ENCODE measurements at places on chromosomes 5 and 9. TPM values are rescaled to one million over a fixed set of nuclear protein-coding genes. Genes with fewer than 3 reads are reported as not detected.
A peak's percentile ranks its signal among the peaks of the same experiment; 100 is the strongest.

DNA sequence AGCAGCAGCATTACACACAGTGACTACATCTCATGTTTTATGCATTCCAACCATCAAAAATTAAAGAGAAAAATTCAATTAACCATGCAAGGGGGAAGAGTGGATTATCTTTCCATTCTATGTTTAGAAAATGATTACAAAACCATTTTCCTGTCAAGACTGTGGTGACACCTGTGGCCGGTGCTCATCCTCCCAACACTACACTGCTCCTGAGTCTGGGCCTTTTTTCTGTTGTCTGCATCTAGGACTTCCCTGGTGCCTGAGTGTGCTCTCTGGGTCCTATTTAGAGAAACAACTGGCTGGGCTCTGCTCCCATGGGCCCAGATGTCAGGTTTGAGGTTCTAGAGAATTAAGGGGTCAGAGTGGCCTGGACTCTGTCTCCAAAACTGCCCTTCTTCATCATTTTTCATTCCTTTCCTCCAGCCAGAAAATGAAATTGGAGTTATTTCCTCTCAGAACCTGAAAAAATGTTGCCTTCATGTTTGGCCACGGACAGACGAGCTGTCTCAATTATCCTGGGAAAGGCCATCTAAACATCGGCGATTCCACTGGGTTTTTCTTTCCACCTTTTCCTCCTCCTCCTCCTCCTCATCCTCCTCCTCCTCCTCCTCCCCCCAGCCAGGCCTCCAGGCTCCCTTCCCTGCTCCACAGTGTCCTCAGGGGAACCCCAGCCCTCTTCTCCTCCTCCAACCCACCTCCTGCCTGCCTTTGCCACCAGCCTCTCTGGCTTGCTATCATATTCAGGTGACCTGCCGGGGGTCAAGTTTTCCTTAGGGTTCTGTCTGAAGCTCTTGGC lies 11.4 kb upstream of the ARSI start:
- no peak for DNase-seq

GRCh38 chr5:14980698-14981097 lies 109.1 kb upstream of the ANKH start:
- no peak for DNase-seq

- DNase-seq = no peak
These were observed 88.8 kb upstream of the TTC23L start for GRCh38 chr5:34750206-34750605.

DNA sequence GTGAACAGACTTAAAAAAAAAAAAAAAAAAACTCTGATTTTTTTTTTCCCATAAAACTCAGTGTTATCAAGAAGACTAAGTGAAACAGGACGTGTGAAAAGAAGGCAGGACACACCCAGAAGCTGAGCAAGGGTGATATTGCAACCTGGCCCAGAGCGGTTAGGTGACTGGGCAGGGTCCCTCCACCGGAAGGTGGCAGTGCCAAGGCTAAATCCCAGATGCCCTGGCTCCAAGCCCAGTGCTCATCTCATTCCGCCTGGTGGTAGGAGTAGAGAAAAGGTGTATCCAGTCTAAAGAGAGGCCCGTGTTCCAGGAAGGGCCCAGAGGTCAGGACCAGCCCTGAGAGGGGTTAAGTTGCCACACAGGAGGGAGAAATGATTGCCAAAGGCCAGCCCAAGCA lies 51.5 kb upstream of the SAP30L start:
- no peak for DNase-seq

DNA sequence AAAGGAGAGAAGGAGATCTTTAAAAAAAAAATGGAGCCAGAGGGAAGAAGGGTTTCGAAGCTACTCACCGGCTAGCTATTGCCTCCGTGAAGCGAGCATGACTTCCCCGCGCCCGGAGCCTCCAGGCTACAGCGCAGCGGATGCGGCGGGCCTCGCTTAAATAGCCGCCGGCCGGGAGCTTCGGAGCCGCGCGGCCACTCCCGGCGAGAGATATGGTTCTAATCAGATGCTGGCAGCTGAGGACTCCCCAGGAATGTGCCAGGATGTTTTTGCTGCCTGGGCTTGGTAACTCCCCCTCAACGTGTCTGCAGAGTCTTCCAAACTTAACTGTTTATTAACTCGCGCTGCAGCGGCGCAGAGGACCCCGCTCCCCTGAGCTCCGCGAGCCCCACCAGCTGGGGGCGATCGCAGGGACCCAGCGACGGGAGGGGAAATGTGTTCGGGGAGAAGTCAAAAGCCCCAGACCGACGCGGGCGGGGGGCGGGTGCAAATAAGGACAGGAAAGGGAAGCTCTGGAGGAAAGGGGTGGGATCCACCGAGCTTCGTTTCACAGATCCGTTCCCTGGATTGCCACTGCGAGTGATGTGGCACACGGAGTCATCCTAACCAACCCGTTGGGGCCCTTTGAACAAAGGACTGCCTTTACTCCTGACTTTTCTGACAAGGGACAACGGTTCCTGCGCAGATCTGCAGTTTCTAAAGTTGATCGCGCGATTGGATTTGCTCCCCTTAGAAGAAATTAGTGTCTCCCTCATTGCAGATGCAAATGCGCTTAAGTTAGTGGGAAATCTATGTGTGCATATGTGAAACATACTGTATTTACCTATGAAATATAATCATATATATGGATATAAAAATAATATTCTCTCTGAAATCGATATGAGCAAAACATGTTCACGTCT lies at the start of gene DAB2:
Gene DAB2, minus strand, starts transcription at position 245 of the 902 bp plus-strand sequence. CDS start 30,660 bp downstream, outside the sequence.
- peak; percentile 59 for DNase-seq

- DNase-seq = no peak
These were observed 44.0 kb upstream of the MAN2A1 start for GRCh38 chr5:109645707-109646192.

Gene NMUR2
- not detected for total RNA-seq

DNA sequence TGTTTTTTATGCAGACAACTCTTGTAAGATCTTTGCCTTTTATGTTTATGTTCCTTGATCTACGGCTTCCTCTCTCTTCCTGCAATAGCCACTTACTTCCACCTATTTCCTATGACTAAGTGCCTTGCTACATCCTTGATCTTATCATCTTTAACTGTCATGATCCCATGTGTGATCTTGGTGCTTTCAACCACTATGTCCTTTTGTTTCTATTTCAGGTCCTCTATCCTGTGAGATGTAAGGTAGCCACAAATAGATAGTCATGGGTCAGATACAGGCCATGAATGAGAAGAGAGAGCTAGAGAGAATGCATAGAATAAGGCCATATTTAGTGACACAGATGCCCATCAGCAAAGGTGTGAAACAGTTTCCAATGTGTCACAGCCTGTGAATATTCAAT lies 243.6 kb upstream of the HAPLN1 start:
- no peak for DNase-seq

- DNase-seq = no peak
These were observed 44.8 kb upstream of the CYLC2 start for GRCh38 chr9:102950346-102950745.

GRCh38 chr5:58505971-58506640 lies 14.9 kb downstream of the GAPT start:
- no peak for DNase-seq

GRCh38 chr9:75499812-75500211 lies 390.7 kb upstream of the PCSK5 start:
- DNase-seq = no peak

DNA sequence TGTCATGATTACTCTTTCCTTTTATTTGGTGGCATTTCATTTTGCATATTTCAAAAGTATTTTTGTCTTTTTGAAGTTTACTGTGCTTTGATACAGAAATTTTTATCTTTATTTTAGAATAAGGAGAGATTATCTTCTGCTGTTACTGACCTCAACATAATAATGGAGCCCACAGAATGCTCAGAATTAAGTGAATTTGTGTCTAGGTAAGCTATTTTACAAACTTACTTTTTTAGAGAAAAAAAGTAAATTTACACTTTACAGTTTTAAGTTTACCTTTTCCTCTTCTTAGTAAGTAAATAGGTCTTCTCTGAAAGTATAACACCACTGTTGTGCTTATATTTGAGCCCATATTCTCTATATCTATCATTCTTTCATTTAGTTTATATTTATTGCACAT lies 19.8 kb downstream of the CENPP start:
- no peak for DNase-seq

GRCh38 chr9:18129809-18130334 lies 344.1 kb upstream of the ADAMTSL1 start:
- no peak for DNase-seq

Gene GALNT12
- 7.9 TPM for total RNA-seq

GRCh38 chr5:151141535-151141934 lies 16.0 kb downstream of the ANXA6 start:
- peak; percentile 70 for DNase-seq

GRCh38 chr5:179405426-179406030 lies 60.3 kb upstream of the ADAMTS2 start:
- DNase-seq = no peak

GRCh38 chr5:7894860-7895259 lies 25.9 kb downstream of the MTRR start:
- no peak for DNase-seq

GRCh38 chr5:14178091-14178490 lies 34.9 kb downstream of the TRIO start:
- no peak for DNase-seq

- DNase-seq = no peak
These were observed 116.5 kb upstream of the MSX2 start for GRCh38 chr5:174607916-174608315.

- no peak for DNase-seq
These were observed 17.3 kb upstream of the DAP start for GRCh38 chr5:10778179-10778910.

Gene PRLR
- total RNA-seq = not detected

GRCh38 chr5:155381654-155382053 lies 368.1 kb downstream of the KIF4B start:
- DNase-seq = no peak

Gene TAF11L5
- total RNA-seq = not detected

DNA sequence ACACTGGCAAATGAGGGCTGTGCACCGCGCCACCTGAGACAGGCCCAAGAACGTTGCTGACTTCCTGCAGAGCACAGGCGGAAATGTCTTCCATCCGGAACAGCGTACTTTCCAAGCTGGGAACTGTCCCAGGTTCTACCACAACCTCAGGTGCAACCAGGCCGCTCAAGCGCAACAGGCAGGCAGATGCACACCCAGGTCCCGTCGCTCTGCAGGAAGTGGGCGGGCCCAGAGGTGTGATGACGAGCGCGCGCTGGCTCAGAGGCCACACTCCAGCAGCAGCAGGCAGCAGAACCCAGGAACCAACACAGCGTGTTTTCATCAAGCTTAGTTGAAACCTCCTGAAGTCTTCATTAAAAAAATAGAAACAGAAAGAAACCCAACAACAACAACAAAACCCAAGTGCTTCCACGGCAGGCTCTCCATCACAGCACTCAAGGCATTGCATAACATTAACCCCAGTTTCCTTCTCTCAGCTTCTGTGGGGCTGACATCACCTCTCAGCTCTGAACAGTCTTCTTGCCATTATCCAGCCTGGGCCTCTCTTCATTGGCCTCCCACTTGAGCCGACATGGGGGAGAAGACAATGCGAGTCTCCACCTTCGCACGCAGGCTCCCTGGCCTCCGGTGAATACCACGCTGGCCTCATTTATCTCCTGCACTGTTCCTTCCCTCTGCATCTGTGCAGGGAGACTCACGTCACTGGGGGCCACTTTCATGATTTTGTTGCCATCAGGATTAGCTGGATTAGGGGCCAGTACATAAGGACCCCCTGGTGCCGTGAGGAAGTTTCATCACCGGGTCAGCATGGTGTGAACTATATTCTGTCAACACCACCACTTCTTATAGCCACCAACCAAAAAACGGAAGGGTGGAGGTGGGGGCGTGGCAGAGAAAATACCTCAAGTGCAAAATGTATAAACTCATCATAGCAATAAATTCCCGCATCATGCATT lies 22.1 kb downstream of the PTCH1 start:
- DNase-seq = peak; percentile 89

DNA sequence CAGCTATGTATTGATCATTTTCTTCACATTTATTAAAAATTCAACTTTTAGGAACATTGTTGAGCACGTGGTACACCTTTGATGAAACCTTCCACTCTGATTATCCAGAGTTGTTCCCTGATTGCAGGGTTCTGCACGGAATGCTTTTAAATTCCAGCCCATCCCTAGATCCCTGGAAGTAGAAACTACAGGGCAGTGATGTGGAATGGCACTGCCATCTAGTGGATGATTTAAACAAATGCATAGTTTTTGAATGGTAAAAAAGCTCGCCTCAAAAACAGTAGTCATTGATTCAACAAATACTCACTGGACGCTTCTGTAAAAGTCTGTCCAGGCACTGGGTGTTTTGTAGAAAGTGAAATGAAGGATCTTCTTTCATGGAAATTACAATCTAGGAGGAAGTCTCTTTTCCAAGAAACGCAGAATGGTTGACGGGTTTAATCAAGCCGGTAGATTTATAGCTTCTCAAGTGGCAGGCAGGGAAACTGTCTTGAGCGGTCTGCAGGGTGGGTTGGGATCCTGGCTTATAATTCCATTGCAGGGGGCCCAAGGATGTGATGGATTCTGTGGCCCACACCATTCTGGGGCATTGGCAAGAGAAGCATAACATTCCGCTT lies 118.4 kb downstream of the ARHGAP26 start:
- peak; percentile 24 for DNase-seq

DNA sequence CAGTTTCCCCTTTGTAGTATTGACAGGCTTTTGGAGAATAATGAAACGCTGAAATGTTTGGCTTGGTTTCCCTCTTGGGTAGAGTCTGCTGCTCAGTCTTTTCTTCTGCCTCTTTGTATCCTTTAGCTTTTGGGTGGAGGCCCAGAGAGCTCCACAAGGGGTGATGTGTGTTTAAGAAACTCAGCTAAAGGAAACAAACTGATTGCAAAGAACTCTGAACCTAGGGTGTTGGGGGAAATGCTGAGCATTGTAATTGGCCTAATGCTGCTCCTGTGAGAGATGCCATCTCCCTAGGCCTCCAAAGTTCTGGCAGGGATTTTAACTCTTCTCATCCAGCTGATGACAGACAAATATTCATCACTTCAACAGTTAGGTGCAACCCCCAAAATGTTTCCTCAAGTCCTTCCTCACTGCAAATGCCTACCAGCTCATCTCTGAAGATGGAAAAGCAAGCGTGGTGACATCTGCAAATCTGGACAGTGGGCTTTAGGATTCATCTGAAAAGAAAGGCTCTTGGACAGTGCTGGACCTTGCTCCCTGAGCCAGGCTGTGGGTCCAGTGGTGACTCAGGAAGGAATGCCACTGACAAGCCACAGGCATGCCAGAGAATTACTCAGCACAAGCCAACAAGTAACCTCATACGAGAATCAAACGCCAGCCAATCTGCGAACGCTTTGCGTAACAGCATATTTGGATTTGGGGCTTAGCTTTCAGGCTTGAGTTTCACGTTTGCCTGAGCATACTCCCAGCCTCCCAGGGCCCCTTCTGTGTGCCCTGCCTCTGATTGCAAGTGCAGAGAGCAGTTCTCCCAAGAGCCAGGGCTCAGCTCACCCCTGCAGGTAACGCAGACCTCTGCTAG lies 30.5 kb upstream of the ZSWIM6 start:
- no peak for DNase-seq

GRCh38 chr5:154706416-154706815 lies 48.8 kb upstream of the LARP1 start:
- DNase-seq = no peak

- DNase-seq = no peak
These were observed 536 bp downstream of the SLC27A4 start for GRCh38 chr9:128340691-128341434.

Gene TOR4A
- total RNA-seq = 7.0 TPM
